ENCODE measurements at places on chromosomes 16 and 17.

- peak; percentile 62 for DNase-seq
Measured at GRCh38 chr17:43024407-43025289, at the start of gene RND2. Gene RND2 (plus strand): TSS chr17:43025231. CDS start chr17:43025348, 117 bp downstream.

GRCh38 chr16:29688172-29688571 lies 9.2 kb downstream of the QPRT start:
- no peak for DNase-seq

GRCh38 chr17:7834542-7834956 lies 532 bp downstream of the KDM6B start:
- DNase-seq, result no peak

GRCh38 chr17:40291281-40291664 lies 3.6 kb downstream of the CDC6 start:
- DNase-seq, result no peak

DNA sequence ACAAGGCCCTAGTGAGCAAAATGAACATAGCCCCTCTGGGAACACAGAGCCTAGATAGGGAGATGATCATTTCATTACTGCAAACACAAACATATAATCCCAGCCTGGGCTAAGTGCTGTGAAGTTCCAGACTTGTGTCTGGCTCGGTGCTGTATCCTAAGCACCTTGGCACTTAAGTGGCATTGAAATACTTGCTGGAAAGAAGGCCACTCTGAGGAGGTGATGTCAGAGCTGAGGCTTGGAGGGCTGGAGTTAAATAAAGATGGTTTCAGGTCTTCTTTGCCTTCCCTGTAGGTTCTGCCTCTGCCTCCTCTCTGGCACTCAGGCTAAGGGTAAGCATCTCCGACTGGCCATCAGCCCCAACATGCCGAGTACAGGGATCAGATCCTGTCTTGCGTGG lies 2.4 kb upstream of the CACNA1G start:
- no peak for DNase-seq

DNA sequence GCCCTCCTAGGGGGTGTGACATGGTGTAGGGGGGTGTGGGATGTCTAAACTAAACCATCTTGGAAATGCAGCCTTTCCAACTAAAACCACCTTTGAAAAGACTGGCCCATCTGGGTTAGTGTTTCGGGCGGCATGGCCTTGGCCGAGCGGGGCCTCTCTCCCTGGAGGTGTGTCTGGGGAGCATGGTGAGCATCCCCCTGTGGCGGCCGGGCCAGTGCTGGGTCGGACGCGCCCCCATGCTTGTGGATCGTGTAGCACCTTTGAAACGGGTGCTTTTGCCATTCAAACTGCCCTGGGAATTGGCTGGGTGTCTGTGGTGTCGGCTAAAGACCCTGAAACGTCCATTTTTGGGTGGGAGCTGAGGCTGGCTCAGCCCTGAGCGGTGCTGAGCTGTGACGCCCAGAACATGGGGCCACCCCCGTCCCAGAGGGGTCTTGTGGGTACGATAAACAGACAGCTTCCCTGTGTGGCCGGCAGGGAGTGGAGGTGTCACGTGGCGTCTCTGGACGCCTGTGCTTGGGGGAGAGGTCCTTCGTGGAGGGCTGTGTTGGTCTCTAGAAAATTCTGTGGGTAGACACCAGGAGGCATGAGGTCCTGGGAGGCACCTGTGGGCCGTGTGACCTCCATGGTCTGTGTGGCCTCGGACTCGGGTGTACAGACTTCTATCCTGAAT lies 6.3 kb downstream of the METRNL start:
- DNase-seq, result no peak

- DNase-seq, result no peak
Measured at GRCh38 chr16:1338855-1339675, 5.6 kb downstream of the BAIAP3 start.

GRCh38 chr16:28213396-28213795 lies 1.6 kb upstream of the XPO6 start:
- no peak for DNase-seq

DNA sequence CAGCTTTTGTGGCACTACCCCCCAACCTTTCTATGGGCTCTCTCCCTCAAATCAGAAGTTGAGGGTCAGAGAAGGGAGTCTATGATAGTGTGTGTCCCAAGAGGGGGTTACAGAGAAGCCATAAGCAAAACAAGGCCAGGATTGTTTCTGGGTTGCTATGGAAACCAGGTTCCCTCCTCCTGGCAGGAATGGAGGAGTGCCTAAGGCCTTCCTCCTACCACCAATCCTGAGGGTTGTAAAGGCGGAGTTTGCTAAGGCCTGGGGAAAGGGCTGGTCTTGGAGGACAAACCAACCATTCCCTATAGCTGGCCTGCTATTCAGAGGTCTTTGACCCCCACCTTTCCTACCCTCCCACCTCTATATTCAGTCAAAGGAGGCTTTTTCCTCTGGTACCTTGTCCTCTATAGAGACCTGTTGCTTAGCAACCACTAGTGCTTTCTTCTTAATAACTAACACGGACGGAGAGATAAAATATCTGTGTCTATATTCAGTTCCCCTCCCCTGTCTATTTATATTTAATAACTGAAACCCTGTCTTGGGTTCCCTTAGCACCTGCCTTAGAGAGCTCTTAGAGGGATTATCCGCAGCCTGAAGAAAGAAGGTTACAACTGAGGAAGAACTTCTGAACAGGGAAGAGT lies 43.4 kb downstream of the NEUROD2 start:
- no peak for DNase-seq

DNA sequence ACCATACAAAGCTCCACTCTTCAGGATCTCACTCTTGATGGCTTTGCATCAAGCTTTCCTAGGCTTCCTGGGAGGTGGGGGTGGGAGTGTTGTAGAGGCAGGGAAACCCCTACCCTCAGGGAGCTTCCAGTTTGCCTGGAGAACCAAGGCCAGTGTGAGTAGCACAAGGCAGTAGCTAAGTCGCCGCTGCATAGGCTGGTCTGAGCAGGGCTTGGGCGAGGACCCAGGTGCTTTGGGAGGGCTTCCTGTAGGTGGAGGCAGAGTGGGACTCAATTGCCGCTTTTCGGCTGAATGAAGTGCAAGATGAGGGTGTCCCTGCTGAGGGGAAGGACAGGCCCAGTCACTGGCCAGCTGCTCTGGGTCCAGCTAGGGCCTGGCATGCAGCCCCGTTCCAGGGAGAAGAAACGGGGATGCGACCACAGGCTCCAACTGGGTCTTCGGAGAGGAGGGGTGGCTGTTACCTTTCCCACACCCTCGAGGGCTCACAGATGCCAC lies 3.9 kb downstream of the CD79B start:
- no peak for DNase-seq

DNA sequence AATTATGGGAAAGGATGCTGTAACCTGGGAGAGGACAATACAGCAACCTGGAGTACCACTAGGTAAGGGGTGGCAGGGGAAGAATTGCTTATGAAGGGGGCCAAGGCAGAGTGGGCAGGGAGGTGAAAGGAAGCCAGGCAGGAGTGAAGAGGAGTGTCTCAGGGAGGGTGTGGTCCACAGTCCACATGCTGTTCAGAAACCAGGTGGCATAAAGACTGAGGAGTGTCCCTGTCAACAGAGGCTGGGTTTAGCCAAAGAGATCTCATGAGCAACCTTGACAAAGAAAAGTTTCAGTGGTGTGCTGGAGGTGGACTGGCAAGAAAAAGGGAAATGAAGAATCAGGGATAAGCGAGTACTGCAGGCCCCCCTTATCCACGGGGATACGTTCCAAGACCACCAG lies 88.4 kb downstream of the SPACA3 start:
- DNase-seq, result no peak

- no peak for DNase-seq
Measured at GRCh38 chr17:31789707-31790505, 69.1 kb downstream of the COPRS start.

GRCh38 chr16:88359008-88359407 lies 23.8 kb upstream of the ZNF469 start:
- no peak for DNase-seq

DNA sequence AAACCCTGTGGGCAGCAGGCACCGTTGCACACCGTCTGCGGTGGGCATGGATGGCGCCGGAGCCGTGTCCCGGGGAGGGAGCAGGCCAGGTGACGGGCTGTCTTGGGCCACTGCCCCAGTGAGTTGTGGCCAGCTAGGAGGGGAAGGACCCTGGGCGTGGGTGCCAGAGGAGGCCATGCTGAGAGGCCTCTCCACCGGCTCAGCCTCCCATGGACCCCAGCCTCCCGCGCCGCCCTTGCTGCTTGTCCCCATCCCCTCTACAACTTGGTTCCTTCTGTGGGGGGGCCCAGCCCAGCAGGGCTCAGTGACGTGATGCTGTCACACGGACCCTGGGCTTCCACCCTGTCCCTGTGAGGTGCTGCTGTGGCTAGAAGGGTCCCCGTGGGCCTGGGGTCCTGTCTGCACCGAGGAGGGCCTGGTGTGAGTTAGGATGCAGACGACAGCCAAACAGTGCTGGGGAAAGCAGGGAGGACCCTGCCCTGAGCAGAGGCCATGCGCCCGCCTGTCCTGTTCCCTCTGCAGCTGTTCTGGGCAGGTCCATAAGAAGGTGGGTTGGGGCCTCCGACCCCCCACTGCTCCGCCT lies 11.3 kb downstream of the UBE2I start:
- DNase-seq, result no peak

- DNase-seq, result peak; percentile 37
Measured at GRCh38 chr17:32486111-32486700, 587 bp upstream of the CDK5R1 start.

GRCh38 chr16:77581706-77582105 lies 140.6 kb upstream of the NUDT7 start:
- DNase-seq, result no peak

DNA sequence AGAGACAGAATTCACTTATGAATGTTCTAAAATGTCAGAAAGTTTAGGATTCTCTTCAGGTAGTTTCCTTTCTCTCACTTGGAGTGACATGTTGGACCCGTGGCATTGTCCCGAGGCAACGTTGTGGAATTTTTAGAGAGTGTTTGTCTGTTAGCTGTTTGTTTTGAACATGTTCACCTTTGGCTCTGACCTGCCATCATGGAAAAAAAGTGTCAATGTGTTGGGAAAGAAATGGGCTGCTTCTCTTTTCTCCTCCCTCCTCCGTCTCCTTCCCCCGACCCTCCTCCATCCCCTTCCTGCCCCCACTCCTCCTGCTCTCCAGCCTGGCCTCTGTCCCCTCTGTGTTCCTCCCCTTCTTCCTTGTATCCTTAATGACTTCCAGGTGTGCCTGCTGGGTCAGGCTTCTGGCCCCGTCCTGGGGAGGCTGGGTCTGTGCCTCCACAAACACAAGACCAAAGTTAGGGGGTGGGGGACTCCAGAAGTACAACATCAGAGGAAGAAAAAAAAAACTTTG lies 463.1 kb downstream of the MAF start:
- no peak for DNase-seq

DNA sequence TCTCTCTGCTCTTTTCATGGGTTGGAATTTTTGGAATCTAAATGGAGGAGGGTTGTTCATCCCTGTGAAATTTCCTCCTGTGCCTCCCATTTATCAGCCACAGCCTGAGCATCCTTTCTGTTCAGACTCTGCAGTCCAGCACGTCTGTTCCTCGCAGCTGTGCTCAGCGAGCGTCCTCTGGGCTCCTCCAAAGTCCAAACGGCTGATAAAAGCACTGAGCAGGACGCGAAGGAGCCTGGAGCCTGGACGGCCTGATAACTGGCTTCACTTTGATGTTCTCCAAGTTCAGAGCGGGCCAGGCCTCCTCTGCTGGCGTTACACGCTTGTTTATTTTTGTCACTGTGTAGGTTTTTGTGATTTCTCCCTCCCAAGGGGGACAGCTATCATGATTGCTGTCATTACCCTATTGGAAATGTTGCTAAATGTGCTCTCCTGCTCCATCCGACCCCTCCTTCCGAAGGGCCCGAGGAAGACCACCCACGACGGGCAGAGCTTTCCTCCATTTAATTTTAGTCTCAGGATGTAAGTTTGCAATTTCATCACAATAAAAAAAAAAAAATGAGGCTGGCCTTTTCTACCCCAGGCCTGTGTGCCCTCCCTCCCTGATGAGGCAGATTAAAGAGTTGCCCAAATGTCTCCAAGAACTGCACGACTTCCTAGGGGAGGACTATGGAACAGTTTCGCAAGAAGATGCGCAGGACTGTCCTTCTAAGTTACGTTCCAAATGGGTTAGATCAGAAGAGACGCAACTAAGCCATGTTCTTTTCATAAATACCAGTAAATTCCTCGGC lies 290.5 kb upstream of the FOXF1 start:
- no peak for DNase-seq

DNA sequence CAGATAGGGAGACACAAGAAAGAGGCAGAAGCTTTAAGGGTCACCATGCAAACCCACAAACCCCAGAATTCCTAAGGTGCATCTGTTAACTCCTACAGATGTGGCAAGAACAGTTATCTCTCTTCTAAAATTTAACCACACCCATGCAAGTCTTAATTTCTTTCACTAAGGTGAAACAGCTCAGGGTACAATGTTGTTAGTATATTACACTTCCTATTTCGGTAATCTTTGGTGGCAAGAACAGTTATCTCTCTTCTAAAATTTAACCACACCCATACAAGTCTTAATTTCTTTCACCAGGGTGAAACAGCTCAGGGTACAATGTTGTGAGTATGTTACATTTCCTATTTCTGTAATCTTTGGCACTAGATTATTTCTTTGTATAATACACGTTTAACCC lies 6.6 kb downstream of the CCL23 start:
- no peak for DNase-seq

DNA sequence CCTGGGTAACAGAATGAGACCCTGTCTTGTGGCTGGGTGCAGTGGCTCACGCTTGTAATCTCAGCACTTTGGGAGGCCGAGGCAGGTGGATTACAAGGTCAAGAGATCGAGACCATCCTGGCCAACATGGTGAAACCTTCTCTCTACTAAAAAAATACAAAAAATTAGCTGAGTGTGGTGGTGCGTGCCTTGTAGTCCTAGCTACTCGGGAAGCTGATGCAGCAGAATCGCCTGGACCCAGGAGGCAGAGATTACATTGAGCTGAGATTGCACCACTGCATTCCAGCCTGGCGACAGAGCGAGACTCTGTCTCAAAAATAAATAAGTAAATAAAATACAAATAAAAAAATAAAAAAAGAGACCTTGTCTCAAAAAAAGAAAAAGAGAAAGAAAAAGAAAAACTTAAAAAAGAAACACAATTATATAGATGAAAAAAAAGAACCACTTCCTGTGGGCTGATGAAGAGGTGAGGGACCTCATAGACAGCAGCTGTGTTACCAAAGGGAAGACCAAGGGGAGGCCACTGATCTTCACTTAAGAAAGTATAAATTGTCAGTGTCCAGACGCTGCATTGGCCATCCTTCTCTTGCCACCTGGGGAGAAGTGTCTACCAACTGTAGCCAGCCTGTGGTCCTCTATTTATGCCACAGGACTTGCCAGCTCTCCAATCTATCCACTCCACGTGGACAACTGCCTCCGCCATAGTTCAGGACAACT lies 24.4 kb upstream of the SMG1 start:
- DNase-seq, result no peak

DNA sequence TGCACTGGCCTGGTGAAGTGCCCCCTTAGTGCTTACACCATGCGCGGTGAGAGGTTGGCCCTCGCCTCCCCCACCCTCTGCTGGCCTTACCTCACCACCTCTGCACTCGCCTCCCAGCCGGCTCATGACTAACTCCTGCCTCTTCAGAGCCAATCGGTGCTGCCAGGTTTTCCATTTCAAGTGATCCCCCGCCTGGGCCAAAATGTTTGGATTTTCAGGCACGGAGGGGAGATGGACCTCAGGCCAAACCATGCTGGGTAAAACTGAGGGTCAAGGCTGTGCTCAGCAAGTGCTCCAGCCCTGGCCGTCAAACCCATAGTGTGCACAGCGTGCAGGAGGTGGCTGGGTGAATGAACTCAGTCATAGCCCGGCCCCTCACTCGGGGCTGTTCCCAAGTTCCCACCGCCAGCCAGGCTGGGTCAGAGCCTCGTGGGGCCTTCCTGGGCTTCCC lies 175.4 kb downstream of the SEC14L1 start:
- DNase-seq, result no peak

GRCh38 chr16:85025781-85026653 lies 1.6 kb upstream of the KIAA0513 start:
- no peak for DNase-seq

All from stimulated activated CD8-positive, alpha-beta memory T cell treated with anti-CD3 and anti-CD28 coated beads, Interleukin-4, amount 100 ng/mL, for 4 hours (primary cell).